ENCODE measurements at places on chromosomes 4 and X.
A peak's percentile ranks its signal among the peaks of the same experiment; 100 is the strongest.

DNA sequence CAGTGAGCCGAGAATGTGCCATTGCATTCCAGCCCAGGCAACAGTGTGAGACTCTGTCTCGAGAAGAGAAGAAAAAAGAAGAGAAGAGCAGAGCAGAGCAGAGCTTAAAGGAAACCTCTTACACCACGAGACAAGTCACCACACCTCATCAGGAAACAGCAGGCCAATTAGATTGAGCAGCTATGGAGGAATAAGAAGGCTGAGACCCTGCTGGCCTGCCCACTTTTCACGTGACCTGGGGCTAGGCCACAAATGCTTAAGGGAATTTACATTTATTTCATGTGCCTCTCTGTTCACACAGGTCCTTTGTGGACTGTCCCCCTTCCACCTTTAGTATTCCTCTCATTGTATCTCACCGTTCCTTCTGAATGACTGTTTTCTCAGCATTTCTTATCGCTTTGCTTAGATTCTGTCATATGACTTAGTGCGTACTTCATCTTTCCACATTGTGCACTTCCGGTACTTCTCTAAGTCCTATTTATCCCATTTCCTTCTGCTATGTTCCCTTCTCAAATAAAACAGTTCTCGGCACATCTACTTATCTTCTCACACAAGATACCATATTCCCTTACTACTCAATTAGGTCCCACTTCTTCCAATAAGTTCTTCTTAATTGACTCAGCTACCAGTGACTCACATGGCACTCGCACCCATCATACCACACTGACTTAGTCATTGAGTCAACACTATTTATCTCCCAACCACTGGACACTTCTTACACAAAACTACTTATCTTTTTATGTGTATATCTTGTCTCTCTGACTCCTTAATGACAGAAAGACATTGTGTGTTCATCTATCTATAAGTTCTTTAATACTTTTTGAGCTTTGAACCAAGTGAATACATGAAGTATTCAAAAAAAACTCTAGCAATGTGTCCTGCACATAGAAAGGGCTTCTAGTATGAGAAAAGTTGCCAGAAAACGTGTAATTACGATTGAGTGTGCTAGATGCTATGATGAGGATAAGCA, 11.0 kb downstream of the CUL4B start:
- DNase-seq: no peak

DNA sequence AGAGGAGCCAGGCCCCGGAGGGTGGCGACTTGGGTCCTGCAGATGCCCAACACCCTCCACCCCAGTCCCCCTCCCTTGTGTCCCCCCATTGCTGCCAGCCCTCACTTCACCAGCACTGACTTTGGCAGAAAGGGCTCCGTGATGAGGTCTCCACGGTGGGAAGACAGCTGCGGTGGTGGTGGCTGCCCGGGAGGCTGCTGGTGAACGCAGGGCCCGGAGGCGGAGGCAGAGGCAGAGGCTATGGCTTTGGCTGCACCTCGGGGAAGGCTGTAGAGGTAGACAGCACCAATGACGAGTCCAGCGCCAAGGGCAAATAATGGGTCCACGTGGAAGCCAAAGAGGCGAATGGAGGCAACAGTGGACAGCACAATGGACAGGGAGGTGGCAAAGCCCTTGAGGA, 6.8 kb downstream of the SLC35A2 start:
- DNase-seq: no peak

- no peak for DNase-seq
These were observed 72.7 kb downstream of the NAA11 start for GRCh38 chr4:79253168-79253567.

DNA sequence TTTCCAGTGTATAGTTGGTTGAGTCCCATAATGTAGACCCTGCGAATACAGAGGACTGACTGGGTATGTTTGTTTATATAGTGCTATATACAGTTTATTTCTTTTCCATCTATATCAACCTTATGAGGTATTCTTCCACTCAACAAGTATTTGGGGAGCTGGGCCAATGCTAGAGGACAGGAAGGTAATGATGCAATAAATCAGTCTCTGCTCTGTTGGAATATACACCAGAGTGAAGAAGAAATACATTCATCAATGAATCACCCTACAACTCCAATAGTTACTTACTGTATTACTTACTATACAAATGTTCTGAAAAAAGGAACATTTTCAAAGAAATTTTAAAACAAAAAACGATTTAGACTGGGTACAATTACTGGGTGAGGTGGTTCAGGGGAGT, 2.1 kb upstream of the ARSJ start:
- no peak for DNase-seq

DNA sequence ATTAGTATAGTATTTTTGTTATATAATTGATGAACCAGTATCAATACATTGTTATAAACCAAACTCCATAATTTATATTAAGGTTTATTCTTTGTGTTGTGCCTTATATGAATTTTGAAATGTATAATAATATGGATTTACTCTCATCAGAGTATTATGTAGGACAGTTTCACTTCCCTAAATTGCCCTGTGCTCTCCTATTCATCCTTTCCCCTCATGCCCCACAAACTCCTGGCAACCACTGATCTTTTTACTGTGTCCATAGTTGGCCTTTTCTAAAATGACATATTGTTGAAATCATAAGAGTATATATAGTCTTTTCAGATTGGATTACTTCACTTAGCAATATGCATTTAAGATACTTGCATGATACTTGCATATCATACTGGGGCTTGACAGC, 958.1 kb upstream of the GRID2 start:
- DNase-seq: no peak

GRCh38 chr4:111040904-111041303, 418.0 kb upstream of the PITX2 start:
- DNase-seq: no peak

- DNase-seq: no peak
These were observed 1.4 kb upstream of the PACRGL start for GRCh38 chr4:20698820-20699219.

GRCh38 chrX:134898440-134898839, 92.4 kb upstream of the SMIM10 start:
- no peak for DNase-seq

- DNase-seq: no peak
These were observed 61.9 kb upstream of the PAGE4 start for GRCh38 chrX:49767236-49767635.

DNA sequence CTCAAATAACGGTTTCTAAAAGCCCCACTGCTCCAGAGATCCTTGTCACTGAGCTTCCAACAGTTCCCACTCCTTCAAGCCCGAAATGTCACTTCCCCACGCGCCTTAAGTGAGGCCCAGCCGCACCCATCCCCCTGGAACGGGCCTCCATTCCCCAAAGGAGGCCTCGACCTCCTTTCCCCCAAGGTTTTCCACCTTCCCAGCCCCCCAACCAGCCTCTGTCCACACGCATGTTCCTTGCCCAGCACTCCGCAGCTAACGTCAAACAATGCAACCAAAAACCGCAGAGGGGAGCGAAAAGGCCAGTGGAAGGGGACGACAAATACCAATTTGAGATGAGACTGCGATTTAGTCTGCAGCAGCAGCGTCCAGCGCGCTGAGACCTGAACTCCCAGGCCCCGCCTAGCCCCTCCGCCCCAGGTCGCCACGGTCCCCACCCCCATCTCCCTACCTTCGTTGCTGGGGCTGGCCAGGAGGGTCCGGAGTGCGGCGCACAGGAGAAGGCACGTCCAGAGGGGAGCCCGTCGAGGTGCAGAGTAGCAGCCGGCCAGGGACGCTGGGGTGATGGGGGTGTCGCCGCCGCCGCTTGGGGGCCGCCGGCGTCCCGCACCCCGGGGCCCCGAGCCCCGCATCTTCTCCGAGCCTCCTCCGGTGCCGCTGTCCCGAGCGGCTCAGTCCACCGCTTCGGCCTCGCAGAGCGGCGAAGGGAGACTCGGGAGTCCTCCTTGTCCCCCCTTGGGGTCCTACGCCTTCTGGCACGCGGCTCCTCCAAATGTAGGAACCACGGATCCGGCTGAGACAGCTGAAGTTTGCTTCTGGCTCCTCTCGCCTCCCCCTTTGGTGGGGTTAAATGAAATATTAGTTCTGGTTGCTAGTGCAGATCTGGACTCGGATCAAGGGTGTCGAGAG, 924 bp downstream of the EPHA5 start:
- no peak for DNase-seq

DNA sequence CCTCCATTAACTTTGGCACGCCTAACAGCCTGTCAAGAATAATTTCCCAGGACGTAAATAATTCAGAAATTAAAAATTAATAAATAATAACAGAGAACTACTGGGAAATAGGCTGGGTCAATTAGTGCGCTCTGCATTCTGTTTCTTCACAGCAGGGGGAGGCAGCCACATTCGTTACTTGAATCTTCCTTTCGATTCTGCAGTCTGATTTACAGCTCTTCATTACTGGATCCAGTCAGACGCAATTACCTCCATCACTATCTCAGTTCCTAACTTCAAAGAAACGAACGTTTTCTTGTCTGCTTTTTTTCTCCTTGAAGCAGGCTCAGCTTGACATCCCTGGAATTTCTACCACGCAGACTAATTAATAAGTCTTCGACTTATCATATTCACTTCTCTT, 9.0 kb upstream of the RPL34 start:
- DNase-seq: no peak

DNA sequence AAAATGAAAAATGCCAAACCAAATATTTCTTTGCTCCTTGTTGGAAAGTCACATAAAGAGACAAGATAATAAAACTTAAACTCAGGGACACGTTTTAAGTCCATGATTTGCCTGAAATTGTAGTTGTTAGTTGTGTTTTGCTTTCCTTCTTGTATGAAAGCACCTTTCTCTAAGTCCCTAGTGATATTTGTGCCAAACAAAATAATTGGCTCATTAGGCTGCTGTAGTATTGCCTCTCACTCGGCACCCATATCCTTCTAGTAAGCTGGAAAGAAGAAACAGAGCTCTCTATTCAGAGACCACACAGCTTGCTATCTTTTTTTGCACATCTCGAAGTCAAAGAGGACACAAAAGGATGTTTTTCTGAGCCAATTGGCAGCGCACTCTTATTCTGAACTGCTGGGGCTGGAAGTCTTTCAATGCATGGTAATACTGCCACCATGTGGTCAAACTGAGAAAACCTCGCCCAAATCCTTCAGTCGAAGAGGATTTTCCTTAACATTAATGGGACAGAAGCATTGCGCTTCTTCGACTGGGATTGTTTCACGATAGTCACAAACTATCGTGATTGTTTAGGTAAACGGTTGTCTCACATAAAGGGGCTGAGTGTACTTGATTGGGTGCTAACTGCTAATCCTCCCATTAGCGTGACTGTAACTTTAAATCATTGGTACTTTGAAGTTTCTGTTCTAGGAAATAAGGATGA, 571.9 kb upstream of the LCORL start:
- DNase-seq: peak; percentile 80

GRCh38 chr4:110394871-110395270, 81.1 kb upstream of the ENPEP start:
- DNase-seq: no peak

DNA sequence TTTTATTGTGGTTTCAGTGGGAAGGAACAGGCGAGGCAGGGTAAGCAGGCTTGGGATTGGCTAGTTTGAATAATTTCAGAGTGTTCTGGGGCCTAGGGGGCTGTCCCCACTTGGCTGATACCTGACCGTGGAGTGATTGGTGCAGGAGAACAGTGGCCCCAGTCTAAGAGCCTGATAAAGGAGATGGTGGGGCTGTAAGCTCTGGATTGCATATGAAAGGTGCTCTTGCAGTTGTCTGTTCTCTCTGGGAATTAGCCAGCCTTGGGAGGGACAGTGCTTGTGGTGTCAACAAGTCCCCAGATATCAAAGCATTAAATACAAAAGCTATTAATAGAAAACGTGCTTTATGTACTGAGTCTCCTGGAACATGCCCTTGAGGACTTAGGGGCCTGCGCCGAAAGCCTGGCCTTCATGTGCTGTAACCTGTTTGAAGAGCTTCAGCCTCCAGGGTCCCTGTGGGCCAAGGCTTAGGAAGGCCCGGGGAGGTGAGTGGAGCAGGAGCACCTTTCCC, 30.4 kb upstream of the CLTRN start:
- no peak for DNase-seq

GRCh38 chr4:16032396-16032770, 51.4 kb downstream of the PROM1 start:
- DNase-seq: no peak

DNA sequence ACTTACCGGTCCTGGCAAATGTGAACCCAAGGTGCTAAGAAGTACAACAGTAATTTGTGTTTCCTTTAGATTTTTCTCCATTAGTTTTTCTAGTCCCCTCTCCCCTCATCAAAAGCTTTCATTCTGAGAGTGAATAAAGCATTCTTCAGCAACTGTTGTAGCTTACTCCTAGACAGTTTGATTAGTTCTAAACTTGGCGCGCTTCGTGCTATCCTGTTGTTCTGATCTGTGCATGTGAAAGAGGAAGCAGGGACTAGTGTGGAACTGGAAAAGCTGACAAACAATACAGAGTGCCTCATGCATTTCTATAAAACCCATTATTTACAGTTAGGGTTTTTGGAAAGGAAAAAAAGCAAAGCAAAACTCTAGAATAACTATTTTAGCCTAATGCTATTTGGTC, 556.9 kb upstream of the SLIT2 start:
- DNase-seq: no peak

DNA sequence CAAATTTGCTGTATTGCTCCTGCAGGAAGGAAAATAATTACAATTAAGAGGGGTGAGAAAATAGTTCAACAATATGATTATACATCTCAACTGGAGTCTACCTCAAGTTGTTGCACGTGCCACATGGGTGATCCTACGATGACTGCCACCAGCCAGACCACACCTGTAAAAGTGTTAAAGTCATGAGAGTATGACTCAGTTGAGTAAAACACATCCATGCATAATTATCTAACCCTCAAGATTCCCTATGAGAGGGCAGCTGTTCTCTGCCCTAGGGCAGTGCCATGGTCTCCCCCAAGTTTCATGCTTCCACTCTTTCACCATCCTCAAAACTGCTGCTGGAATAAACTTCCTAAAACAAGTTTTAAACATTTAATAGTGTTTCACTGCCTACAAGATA, 44.1 kb downstream of the QRFPR start:
- DNase-seq: no peak

DNA sequence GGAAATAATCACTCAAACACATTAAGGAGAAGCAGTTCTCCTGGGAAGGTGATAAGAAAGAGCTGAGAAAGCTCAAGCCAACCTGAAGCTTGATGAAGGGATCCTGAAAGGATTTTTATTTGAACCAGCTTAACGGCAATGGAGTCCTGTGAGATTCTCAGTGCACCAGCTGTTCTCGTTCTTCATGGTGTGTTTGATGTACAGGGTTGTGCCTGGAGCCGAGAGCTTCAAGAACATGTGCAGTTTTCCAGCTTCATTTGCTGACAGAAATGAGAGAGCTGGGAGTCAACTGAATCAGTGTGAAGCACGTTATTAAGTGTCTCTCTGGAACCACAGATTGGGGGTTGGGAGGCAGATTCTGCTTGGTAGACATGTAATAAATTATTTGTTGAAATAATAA, 115.7 kb downstream of the ANKRD50 start:
- no peak for DNase-seq

- no peak for DNase-seq
These were observed 35.5 kb downstream of the MSN start for GRCh38 chrX:65702956-65703355.

- DNase-seq: no peak
These were observed 42.2 kb downstream of the SMARCA5 start for GRCh38 chr4:143555676-143556075.

GRCh38 chr4:105859233-105859632, 36.0 kb upstream of the NPNT start:
- no peak for DNase-seq

Measured in NCI-H1092 treated with DMSO at 0.1 percent for 48 hours (cell line).